Kidney (tissue), 22 donors: ENCODE measurements at places on chromosomes 1 and 21. TPM values are rescaled to one million over a fixed set of nuclear protein-coding genes. Genes with fewer than 3 reads are reported as not detected.

GRCh38 chr1:240985081-240985480, 371.9 kb downstream of the RGS7 start:
- DNase-seq: no peak

HRNR gene
- not detected for polyA plus RNA-seq

DNA sequence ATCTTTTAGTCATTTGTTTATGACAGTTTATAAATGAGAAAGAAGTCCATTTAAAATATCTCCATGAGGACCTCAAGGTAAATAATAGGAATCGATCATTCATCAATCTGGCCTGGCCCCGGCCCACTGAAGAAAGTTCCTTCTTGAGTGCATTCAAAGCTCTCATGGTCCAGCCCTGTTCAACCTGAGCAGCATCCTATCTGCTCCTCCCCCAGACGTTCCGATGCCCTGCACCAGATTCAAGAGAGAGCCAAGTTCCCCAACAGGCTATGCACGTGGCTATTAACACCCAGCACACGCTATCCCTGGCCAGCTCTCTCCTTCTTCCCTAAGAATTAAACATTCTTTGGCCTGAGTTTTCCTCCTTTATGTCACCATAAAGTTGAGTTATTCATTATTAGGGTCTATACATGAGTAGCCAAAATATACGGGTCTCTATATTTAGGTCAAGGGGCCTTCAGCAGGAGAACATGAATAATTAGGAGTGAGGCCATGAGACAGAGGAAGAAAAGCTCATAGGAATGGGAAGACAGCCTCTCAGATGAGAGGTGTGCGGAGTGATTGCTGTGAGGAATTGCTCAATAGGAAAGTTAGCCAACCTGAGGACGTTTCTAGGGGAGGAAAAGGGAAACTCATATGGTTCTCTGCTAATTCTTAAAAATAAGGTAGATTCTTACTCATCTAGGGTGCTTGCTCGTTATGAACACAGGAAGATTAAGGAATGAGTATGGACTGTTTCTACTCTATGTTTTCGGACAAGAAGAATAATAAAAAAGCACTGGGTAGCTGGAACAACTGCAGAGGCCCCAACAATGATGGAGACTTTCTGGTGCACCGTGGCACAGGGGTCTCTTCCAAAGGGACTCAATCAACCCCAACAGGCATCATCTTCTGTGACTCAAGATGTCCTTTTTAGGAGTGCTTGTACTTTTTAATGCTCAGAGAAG, 23.6 kb downstream of the RUNX1 start:
- DNase-seq: no peak

DNA sequence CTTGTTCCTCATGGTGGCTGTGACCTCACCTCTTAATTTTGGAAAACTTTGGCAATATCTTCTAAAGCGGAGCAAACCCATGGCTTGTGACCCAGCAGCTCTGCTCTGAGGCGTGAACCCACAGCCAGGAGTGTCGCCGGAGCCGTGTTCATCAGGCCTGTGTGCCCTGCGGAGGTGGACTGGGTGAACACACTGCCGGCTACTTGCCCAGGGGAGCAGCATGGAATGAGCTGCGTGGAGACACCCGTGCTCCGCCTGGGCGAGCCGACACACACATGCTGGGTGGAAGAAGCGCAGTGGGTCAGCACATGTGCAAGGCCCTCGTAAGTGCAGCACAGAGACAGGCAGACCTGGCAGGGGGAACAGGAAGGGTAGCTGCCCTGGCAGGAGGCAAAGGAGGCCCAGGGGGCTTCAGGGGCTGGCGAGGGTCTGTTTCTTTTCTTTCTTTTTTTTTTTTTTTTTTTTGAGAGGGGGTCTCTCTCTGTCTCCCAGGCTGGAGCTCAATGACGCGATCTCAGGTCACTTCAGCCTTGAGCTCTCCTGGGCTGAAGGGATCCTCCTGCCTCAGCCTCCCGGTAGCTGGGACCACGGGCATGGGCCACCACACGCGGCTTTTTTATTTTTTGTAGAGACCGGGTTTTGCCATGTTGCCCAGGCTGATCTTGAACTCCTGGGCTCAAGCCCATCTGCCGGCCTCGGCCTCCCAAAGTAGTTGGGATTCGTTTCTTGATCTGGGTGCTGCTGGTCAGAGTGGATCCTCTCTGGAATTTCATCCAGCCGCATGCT, 41.8 kb downstream of the AGPAT3 start:
- DNase-seq: no peak

COA6 gene
- 76.4 TPM for polyA plus RNA-seq

GRCh38 chr1:82411605-82412004, 610.9 kb downstream of the ADGRL2 start:
- DNase-seq: no peak

GRCh38 chr1:67898033-67898726, 64.9 kb upstream of the GNG12 start:
- no peak for DNase-seq

LCE2C gene
- polyA plus RNA-seq: not detected

DNA sequence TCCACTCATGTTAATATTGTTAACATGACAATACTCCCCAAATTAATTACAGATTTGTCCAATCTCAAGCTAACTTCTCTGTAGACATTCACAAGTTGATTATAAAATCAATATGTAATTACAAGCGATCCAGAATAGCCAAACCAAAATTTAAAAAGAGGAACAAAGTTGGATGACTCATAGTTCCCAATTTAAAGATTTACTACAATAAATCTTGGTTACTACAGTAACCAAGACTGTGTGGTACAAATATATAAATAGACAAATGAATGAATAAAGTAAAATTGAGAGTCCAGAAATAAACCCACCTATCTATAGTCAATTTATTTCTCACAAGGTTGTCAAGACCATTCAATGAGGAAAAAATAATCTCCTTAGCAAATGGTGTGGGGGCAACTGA, 7.1 kb upstream of the KRTAP10-4 start:
- no peak for DNase-seq

LMO4 gene
- 39.1 TPM for polyA plus RNA-seq

RSPO1 gene
- polyA plus RNA-seq: 0.26 TPM

BTBD19 gene
- polyA plus RNA-seq: 3.2 TPM

PEAR1 gene
- polyA plus RNA-seq: 4.5 TPM

GRCh38 chr1:161119092-161119903, 1.4 kb downstream of the NIT1 start:
- no peak for DNase-seq

DNA sequence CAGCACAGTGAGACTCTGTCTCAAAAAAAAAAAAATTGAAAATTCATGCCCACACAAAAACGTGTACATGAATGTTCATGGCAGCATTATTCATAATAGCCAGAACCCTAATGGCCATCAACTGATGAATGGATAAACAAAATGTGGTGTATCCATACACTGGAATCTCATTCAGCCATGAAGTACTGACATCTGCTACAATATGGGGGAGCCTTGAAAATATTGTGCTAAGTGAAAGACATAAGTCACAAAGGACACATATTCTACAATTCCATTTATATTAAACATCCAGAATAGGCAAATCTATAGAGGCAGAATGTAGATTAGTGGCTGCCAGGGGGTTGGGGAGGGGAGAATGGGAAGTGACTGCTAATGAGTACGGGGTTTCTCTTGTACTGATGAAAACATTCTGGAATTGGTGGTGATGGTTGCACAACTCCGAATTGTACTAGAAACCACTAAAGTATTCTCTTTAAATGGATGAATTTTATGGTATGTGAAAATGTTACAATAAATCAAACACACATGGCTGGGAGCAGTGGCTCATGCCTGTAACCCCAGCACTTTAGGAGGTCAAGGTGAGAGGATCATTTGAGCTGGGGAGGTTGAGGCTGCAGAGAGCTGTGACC, 33.0 kb upstream of the KCNN3 start:
- no peak for DNase-seq

GRCh38 chr1:36279110-36279788, 26.9 kb upstream of the SH3D21 start:
- DNase-seq: no peak

DNA sequence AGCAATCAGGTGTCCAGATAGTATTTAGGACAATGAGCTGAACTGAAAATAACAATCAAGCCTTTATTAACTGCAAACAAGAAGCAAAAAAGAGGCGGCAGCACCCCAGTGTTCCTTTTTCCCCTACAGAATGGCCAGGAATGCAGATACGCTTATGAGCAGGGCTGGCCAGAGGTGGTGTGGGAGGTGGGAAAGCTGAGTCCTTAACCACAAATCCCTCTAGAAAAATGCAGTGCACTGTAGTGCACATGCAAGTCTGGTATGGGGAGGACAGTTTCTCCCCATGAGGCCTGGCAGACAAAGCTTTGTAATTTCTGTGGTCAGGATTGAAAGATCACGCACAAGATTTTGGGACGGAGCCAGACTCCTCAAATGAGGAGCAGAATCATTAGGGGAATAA, 10.7 kb upstream of the IFNAR1 start:
- DNase-seq: no peak

DNA sequence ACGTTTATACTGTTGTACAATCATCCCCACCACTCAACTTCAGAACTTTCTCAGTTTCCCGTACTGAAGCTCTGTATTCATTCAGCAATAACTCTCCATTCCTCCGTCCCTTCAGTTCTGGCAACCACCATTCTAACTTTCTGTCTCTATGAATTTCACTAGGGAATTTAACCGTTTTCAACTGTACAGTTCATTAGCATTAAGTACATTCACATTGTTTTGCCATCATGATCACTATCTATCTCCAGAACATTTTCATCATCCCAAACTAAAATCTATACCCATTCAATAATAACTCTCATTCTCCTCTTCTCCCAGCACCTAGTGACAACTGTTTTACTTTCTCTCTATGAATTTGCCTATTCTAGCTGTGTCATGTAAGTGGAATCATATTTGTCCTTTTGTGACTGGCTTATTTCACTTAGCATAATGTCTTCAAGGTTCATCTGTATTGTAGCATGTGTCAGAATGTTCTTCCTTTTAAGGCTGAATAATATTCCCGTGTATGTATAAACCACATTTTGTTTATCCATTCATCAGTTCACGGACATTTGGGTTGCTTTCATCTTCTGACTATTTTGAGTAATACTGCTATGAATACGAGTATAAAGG, 75.0 kb downstream of the CEP350 start:
- DNase-seq: no peak

- DNase-seq: peak; percentile 78
Measured at GRCh38 chr1:83692524-83693381, 306.2 kb downstream of the TTLL7 start.

GRCh38 chr21:29849735-29850176, 90.0 kb downstream of the GRIK1 start:
- peak; percentile 62 for DNase-seq

GRCh38 chr1:108880850-108881249, 4.1 kb downstream of the GPSM2 start:
- DNase-seq: no peak

GRCh38 chr1:151131701-151132334, 14.6 kb downstream of the SEMA6C start:
- peak; percentile 84 for DNase-seq

DNA sequence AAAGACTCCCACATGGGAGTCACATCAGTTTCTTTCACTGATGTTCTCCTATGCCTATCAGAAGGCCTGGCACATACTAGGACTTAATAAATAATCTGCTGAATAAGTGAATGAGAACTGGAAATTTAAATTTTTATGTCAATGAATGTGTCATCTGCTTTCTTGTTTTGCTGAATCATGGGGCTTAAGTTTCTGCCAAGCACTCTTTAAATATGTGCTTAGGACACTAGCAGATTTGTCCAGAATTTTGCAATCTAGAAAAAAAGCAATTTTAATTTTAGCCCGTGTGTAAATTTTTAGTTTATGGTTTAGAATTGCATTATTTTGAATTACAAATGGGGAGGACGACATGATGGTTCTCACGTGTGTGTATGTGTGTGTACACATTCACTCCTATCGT, 803.1 kb downstream of the USP25 start:
- DNase-seq: no peak

DNA sequence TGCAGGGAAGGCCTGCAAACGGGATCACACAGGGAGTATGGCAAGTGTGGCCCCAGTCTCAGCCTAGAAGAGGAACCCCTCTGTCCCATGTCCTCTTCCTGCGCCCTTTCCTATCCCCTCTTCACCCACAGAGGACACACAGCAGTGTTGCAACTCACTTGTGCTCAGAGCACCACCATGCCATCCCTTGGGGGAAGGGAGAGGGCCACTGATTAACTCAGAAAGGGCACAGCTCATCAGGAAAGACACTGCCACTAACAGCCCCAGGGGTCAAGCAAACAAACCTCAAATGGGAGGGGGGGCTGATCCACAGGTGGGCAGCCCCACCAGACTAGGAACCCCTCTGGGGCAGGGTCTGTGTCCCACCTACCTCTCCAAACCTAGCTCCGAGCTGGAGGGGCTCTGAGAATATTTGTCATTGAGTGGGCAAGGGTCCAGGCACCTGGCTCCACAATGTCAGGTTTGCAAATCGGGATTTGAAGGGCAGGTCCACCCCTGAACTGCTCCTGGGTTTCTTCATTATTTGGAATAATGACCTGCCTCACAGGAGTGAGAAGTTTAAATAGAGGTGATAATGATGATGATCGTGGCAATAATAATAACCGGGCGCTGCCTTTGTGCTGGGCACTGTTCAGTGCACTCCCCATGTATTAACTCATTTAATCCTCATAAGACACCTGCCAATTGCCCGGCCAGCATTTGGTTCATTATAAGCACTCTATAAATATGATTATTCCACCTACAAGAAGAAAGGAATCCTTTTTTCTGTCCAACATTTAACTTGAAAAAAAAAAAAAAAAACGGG, 1.0 kb downstream of the ALDH4A1 start:
- DNase-seq: no peak

IARS2 gene
- 42.9 TPM for polyA plus RNA-seq

CELA2B gene
- not detected for polyA plus RNA-seq

DNA sequence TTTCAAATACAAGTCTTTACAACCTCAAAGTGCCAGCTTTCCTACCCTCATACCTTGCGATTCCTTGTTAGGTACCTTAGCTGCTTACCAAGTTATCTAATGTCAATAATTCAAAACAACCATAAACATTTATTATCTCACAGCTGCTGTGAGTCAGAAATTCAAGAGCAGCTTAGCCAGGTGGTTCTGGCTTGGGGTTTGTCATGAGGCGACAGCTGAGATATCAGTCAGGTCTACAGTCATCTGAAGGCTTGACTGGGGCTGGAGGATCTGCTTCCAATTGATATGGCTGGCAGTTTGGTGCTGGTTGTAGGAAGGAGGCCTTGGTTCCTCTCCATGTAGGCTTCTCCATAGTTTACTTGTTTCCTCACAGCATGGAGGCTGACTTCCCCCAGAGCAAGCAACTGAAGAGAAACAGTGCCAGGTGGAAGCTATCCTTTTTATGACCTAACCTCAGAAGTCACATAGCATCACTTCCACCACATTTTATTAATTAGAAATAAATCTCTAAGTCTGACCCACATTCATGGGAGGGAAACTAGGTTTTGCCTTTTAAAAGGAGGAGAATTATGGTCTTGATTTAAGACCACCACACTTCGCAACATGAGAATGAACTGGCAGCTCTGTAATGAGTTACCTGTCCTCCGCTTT, 103.3 kb upstream of the FGGY start:
- DNase-seq: peak; percentile 47

KRTAP21-2 gene
- polyA plus RNA-seq: not detected
